Globus pallidus (tissue), 1 donor: ENCODE measurements at places on chromosomes 2 and 18.

DNA sequence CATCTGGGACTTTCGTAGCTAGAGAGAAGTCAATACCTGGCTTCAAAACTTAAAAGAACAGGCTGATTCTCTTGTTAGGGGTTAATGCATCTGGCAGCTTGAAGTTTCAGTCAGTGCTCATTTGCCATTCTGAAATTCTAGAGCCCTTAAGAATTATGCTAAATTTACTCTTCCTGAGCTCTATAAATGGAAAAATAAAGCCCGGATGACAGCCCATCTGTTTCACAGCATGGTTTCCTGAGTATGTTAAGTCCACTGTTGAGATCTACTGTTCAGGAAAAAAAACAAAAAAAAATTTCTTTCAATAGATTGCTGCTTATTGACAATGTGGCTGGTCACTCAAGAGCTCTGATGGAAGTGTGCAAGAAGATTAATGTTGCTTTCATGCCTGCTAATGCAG is 101.3 kb upstream of the RPE start:
- DNase-seq: no peak

- DNase-seq: no peak
Measured at GRCh38 chr18:69308619-69309018, 92.1 kb upstream of the DOK6 start.

DNA sequence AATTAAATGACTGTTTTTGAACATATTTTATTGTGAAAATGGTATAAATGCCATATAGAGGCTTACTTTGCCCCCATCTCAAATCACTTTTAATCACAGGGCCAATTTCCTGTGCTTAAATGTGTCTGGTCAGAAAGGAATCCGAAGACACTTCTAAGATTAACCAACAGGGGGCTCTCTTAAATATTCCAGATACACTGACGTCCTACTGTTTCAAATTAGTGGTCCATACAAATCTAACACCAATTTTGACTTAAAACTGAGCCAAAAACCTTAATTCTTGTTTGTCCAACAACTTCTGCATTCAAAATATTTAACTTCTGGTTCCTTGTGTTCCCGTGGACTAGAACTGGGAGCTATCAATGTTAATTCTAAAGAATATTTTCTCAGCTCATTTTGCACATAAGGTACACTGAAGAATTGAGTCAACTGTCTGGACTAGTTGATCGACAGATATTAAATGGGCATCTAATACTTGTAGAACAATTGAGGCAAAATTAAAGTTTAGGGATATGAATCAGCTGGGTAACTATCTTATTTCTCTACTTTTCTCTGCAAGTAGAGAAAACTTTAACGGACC is 557.5 kb downstream of the ARHGAP15 start:
- peak; percentile 64 for DNase-seq

- DNase-seq: peak; percentile 57
Measured at GRCh38 chr2:88281302-88282217, 111.4 kb downstream of the THNSL2 start.

- DNase-seq: no peak
Measured at GRCh38 chr2:155381436-155381835, 682.9 kb downstream of the KCNJ3 start.

- no peak for DNase-seq
Measured at GRCh38 chr2:78992451-78992806, 33.1 kb upstream of the REG3G start.

DNA sequence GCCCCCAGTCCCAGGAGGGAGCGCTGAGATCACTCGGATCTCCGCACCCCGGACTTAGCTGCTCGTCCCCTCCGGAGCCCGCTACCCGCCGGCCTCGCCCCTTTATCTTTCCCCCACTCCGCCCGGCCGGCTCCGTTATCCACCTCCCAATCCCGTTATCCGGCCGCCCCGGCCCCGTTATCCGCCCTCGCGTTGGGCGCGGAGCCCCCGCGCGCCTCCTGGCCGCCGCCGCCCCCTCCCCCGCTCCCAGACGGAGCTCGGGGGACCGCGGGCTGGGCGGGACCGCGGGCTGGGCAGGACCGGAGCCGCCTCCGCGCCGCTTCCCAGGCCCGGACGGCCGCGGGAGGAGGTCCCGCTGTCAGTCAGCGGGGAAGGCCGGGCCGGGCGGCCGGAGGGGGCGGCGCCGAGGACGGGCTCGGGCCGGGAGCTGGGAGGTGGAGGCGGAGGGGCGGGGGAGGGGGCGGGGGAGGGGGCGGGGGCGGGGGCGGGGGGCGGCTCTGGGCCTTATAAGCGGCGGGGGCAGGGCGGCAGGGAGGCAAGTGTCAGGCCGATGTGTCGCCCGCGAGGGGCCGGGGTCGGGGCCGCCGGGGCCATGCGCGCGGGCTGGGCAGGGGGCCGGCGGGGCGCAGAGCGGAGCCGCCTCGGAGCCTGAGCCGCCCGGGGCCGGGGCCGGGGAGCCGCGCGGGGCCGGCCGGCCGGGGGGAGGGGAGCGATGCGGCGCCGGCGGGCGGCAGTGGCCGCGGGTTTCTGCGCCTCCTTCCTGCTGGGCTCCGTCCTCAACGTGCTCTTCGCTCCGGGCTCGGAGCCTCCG is at the start of gene PKDCC:
Gene PKDCC (plus strand): TSS at position 534 of the 811 bp plus-strand sequence. CDS start 179 bp downstream, at position 713.
- peak; percentile 78 for DNase-seq

DNA sequence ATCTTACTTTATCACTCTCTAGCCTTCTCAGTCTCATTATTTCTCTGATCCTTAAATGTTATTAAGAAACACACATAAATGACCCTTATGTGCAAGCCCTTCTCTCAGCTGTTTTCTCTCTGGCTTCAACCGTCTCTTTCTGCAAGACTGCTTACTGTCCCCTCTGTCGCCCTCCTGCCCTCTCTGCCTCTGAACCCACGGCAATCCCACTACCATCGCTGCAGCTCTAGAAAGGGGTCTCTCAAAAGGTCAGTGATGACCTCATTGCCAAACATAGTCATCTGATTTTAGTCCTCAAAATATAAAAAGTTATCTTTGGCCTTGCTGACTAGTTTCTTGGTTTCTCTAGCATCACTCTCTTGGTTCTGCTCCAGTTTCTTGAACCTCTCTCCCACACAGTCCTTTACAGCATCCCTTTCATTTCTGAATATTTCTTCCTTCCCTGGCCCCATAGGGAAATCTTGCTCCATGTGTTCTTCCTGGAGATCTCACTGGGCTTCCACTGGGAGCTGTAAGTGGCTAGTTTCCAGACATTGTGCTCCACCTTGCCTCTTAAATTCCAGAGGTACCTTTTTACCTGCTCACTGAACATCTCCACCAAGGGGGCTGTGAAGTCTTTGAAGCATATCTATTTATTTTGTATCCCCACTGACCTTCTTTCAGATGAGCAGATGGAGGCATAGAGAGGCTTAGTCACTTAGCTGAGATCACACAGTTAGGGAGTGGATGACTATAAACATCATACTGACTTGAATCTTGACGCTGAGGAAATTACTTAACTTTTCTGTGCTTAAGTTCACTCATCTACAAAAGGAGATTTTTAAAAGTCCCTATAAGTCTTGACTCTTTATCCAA is 96.2 kb downstream of the PDE1A start:
- no peak for DNase-seq

- DNase-seq: no peak
Measured at GRCh38 chr2:233013027-233013461, at the start of gene NGEF. TSS of gene NGEF (minus strand) at chr2:233013256. CDS start at chr2:232974890, 38,366 bp downstream.

GRCh38 chr2:136021406-136021805 is 36.0 kb upstream of the DARS1 start:
- peak; percentile 76 for DNase-seq

GRCh38 chr2:86584151-86584913 is 21.1 kb upstream of the CHMP3 start:
- DNase-seq: no peak

- no peak for DNase-seq
Measured at GRCh38 chr18:8996771-8997432, 105.6 kb upstream of the NDUFV2 start.

DNA sequence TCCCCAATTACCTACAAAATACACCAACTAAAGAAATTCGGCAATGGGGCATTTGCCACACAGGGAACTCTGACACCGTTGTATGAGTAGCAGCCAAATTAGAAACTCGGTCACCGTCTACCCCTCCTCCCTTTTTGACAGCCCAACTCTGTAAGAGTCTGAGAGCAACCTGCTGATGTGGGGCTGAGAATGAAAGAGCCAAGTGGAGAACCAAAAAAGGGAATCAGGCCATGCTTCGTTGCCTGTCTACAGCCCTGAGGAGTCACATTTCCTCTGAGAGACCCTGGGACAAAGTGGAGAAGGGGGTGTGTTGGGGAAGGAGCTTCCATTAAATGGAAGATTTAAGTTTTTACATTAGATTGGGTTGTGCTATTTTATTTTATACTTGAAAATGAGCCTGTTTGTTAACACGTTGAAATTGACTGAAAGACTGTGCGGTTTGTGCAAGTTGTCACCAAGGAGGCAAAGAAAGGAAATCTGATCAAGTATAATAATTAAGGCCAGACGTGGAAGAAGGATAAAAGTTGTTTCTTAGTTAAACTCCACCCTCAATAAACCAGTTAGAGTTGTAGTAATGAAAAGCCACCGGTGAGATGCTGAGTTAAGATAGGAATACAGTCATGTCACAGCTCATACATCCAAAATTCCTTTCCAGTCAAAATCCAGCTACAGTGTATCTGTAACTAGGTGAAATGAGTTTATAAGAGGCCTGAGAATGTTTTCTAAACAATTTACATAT is 131.7 kb upstream of the CREB1 start:
- no peak for DNase-seq

DNA sequence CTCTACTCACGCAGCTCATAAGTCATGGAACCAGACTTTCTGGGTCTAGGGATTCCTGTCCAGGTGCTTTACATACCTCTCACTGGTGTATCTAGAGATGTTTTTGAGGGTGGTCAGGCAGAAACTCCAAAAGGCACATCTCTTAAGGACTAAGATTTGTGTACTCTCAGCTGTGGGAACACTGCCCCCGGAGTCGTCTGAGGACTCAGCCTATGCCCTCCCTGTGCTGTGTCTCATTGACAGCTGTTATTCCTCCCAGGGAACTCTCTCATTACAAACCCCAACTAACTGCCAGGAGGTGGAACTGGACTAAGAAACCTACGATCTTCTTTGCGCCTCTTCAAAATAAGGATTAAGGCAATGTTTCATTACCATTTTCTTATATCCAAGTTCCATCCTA is 293.9 kb upstream of the DLGAP1 start:
- DNase-seq: no peak
